ENCODE measurements at places on chromosomes 6 and 20.

DNA sequence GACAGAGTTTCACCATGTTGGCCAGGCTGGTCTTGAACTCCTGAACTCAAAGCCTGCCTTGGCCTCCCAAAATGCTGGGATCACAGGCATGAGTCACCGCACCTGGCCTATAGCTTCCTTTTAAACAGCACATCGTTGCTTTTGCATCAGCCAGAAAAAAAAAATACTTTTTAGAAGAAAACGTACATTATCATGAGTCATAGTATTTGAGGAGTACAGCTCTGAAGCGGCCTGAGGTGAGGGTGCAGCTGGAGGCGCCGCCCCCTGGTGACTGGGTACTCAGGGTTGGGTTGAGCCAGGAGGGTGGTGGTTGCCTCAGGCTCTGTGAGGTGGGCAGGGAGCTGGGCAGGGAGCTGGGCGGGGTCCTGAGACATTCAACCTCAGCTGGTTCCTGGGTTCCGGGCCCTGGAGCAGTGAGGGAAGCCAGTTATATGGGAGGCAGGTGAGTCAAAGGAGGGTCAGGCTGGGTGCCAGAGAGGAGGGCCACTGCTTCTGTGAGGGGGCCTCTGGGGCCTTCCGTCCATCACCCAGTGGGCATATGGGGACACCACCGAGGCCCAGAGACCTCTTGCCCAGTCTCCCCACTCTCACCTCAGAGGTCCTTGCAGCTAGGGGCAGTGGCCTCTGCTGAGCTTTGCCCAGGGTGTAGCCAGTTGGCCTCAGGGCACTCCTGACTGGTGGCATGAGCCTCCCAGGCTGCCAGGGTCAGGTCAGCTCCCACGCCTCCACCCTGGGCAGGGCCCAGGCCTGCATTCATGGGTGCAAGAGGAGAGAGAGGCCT, 11.7 kb upstream of the ID1 start:
- DNase-seq = no peak

- DNase-seq = no peak
Measured at GRCh38 chr20:37516811-37517750, 4.0 kb upstream of the NNAT start.

GRCh38 chr6:113475392-113475791, 381.8 kb upstream of the MARCKS start:
- DNase-seq = no peak

- peak; percentile 39 for DNase-seq
Measured at GRCh38 chr20:44218446-44218845, 7.9 kb upstream of the OSER1 start.

GRCh38 chr6:35360349-35361138, 18.2 kb downstream of the PPARD start:
- no peak for DNase-seq

- no peak for DNase-seq
Measured at GRCh38 chr6:110662490-110663211, 152.6 kb downstream of the CDK19 start.

DNA sequence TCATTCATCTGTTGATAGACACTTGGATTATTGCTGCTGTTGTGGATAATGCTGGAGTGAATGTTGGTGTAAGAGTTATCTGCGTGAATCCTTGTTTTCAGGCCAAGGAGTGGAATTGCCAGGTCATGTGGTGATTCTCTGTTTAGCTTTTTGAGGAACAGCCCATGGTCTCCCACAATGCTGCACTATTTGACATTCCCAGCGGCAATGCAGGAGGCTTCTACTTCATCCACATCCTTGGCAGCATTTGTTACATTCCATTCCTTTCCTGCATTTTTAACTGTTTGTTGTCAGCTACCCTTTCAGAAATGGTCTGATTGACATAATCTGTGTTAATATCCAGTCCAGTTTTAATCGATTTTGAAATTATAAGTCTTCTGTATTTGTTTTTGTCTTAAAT, 51.7 kb upstream of the CLDN20 start:
- DNase-seq = no peak

DNA sequence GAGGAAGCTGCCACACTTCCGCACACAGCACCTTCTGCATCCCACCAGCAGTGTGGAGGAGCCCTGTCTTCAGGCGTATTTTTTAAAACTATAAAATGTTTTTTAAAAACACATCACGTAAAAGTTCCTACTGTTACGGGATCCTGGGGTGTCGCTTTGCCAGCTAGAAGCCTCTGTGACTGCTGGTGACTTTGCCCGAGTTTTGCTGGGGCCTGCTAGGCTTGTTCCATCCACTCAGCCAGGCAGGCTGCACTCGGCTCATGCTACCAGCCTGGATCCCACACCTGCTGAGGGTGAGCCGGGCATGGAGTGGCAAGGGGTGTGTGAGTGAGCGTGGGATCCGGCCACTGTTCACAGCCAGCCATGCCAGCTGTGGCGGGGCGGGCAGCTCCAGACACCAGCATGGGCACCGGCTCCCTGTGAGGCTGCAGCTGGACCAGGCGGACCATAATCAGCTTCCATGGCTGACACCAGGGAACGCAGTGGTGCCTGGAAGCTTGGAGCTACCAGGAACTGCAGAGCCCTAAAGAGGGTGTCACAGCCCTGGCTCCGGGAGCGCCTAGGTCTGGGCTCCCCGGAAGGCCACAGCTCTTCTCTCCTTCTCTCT, 12.3 kb upstream of the SLCO4A1 start:
- DNase-seq = no peak

GRCh38 chr20:25043499-25044260, 14.3 kb downstream of the ACSS1 start:
- no peak for DNase-seq

DNA sequence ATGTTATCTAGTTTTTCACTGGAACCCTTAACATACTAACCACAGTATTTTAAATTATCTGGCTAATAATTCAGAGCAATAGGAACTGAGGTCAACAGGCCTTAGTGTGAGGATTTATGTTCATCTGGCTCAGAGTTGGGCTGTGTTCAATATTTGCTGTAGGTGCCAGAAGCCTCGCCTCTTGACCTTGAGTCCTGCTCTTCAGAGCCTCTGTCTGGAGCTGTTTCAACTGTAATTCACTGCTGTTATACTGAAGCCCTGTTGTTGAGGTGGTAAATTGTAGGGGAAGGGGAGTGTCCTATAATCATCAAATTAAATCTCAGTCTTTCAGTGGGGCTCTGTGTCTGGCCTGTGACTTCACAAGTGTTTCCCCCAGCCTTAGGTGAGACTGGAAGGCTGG, 184.4 kb downstream of the CDH26 start:
- no peak for DNase-seq
